ENCODE measurements at places on chromosomes 12 and 14. TPM values are rescaled to one million over a fixed set of nuclear protein-coding genes. Genes with fewer than 3 reads are reported as not detected.

Gene FUT8
- 43.9 TPM for total RNA-seq

Gene KERA
- not detected for total RNA-seq

DNA sequence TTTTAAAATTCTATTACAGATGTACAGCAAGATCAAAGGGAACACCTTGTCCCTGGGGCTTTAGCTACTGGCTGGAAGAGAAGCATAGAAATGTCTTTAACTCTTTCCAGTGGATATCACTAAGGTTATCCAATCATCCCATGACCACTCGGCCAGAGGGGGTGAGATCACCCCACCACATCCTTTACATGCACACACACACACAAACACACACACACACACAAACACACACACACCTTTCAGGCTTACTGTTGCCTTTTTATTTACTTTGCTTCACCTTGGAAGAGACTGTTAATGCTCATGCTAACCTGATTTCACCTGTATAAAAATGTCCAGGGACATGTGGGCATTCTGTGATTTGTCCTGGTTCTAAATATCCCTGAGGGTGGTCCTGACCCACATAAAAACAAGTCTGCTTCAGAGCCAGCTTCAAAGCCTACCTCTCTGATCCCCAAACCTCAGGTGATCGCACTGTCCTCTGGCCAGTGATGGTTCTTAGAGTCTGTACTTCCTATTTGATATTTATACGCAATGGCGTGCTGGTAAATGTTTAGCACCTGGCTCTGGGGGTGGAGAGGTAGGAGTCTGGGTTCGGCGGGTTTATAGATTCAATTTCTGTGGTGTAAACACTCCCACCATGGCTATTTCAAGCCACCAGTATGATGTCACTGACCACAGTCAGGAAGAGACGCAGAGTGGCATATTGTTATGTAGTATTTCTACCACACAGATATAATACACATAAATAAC, 166.1 kb upstream of the EEA1 start:
- H3K36me3 ChIP-seq, result no peaks in the 10 kb centered on the region
- H3K27ac ChIP-seq, result no peak overlapping the region
- no peak for DNase-seq
- H3K27me3 ChIP-seq, result no peaks in the 10 kb centered on the region
- H3K4me1 ChIP-seq, result peaks cover 2% of the 10 kb centered on the region
- no peak overlapping the region for H3K4me3 ChIP-seq

DNA sequence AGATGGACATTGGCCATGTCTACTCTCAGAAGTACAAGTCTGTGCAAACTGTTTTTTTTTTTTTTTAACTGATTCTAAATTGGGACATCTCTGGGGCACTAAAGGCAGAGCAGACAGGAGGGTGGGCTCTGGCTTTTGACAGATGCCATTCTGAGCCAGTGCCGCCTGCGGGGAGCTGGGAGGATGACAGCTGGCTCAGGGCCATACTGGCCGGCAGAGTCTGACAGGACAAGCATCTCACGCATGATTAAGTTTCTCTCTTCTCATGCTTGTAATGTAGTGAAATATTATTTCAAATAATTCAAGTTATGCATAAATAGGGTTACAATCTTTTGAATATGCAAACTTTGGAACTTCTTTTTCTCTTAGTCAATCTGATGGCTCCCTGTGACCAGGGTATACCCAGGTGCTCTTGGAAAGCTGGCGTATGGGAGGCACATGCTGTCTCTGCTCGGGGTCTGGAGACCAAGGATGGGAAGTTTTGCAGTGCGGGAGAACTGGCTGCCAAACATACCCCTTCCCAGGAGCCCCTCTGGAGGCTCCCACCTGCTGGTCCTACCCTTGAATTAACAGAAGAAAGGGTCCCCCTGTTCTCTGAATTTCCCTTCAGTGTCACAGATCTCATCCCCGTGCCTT, 7.6 kb downstream of the CDCA4 start:
- H3K27me3 ChIP-seq, result no peaks in the 10 kb centered on the region
- H3K4me1 ChIP-seq, result no peaks in the 10 kb centered on the region
- H3K36me3 ChIP-seq, result peaks cover 59% of the 10 kb centered on the region
- H3K4me3 ChIP-seq, result 0 out of 3 replicates have a peak overlapping the region, but pooled peaks have one; percentile 48
- no peak overlapping the region for H3K27ac ChIP-seq
- no peak for DNase-seq

DNA sequence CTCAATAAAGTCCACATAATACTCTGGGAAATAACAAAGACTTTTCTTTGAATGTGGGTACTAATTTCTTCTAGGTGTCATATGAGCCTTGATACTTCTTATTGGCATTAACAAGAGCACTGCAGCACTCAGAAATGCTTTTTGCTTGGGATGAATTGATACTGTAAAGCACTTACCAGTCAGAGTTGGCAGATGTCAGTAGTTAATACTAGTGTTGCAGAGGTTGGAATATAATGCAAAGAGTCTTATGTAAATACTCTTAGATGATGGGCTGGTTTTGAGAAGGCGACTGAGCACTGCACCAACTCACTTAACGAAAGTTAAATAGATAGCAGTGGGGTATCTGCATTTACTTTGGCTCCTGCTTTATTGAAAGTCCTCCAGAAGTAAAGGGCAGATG, 25.6 kb upstream of the MBIP start:
- H3K4me3 ChIP-seq, result no peak overlapping the region
- DNase-seq, result no peak
- no peaks in the 10 kb centered on the region for H3K27me3 ChIP-seq
- no peaks in the 10 kb centered on the region for H3K4me1 ChIP-seq
- H3K36me3 ChIP-seq, result no peaks in the 10 kb centered on the region

DNA sequence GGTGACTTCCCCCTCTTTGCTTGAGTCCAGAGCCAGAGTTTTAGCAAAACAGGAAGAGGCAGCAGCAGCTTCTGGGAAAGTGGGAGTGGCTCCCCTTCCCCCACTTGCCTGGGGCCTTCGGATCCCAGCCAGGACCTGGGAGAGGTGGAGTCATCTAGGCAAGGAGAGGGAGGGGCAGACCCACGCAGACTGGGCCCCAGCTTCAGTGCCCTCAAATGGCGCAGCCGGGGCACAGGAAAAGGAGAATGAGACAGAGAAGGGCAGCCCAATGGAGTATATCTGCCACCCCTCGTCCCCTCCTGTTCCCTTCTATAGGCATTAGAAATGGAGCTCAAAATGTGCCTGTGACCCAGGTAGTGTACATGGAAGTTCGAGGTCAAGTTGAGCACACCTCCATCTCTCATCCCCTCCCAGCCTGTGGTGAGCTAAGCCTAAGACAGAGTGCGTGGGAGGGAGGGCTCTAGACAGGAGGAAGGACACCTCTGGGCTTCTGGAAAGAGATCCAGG, 9.3 kb upstream of the HDAC7 start:
- no peak overlapping the region for H3K4me3 ChIP-seq
- 0 out of 2 replicates have a peak, but pooled peaks cover 7% of the 10 kb centered on the region for H3K4me1 ChIP-seq
- no peaks in the 10 kb centered on the region for H3K27me3 ChIP-seq
- no peaks in the 10 kb centered on the region for H3K36me3 ChIP-seq
